ENCODE measurements at places on chromosomes 4 and X.

- no peak for DNase-seq
Observed at GRCh38 chr4:76105652-76106051, 31.1 kb downstream of the ART3 start.

DNA sequence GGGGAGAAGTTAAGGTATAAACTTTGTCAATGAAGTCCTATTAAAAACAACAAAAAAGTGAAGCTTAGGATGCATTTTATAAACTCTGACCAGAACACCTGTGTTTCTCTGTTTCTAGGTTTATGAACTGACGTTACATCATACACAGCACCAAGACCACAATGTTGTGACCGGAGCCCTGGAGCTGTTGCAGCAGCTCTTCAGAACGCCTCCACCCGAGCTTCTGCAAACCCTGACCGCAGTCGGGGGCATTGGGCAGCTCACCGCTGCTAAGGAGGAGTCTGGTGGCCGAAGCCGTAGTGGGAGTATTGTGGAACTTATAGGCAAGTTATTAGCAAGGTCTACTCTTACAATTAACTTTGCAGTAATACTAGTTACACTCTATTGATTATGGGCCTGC is 46.6 kb downstream of the HTT start:
- no peak for DNase-seq

- DNase-seq: no peak
Observed at GRCh38 chrX:97452283-97452682, 568.6 kb downstream of the RPA4 start.

- no peak for DNase-seq
Observed at GRCh38 chr4:155784637-155785036, 25.8 kb downstream of the GUCY1B1 start.

DNA sequence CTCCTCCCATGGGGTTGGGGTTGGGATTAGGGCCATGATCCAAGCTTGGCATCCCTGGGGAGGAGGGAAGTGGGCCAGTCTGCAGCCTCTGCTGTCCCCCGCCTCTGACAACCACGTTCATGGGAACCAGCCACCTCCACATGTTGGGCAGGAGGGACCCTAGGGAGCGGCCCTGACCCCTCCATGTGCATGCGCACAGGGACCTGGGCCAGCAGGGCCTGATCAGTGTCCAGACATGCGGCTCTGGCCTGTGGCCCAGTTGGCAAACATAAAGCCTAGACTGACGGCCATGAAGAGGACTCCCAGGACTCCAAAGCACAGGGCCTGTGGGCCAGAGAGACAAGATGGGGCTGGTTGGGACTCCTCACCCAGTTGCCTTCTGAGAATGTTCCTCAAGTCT is 11.3 kb downstream of the SLC38A5 start:
- no peak for DNase-seq
